ENCODE measurements at places on chromosomes 1 and 21.
A peak's percentile ranks its signal among the peaks of the same experiment; 100 is the strongest.

DNA sequence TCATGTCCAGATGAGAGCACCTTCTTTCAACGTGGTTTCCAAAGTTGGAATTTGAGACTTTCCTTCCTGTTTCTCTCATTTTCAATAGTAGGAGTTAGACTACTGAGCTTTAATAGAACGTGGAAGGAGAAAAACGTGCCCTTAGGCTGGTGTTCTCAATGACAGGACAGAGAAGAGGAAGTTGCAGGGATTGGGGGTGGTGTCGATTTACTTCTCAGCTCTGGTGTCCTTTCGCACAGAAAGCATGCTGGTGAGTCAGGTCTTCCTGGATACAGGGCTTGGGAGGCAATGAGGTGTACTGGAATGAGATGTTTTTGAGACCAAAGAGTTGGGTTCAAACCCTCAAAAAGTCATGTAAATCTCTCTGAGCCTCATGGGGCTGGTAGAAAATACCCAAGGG lies 67.1 kb downstream of the HIVEP3 start:
- no peak for DNase-seq

GRCh38 chr1:226699166-226699565 lies 39.9 kb downstream of the ITPKB start:
- no peak for DNase-seq

DNA sequence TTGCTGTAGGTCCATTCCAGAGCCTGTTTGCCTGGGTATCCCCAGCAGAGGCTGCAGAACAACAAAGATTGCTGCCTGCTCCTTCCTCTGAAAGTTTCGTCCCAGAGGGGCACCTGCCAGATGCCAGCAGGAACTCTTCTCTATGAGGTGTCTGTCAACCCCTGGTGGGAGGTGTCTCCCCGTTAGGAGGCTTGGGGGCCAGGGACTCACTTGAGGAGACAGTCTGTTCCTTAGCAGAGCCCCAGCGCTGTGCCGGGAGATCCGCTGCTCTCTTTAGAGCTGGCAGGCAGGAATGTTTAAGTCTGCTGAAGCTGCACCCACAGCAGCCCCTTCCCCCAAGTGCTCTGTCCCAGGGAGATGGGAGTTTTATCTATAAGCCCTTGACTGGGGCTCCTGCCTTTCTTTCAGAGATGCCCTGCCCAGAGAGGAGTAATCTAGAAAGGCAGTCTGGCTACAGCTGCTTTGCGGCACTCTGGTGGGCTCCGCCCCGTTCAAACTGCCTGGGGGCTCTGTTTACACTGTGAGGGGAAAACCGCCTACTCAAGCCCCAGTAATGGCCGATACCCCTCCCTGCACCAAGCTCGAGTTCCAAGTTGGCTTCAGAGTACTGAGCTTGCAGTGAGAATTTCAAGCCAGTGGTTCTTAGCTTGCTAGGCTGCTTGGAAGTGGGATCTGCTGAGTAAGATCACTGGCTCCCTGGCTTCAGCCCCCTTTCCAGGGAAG lies 8.7 kb upstream of the SLC25A24 start:
- DNase-seq, result no peak

DNA sequence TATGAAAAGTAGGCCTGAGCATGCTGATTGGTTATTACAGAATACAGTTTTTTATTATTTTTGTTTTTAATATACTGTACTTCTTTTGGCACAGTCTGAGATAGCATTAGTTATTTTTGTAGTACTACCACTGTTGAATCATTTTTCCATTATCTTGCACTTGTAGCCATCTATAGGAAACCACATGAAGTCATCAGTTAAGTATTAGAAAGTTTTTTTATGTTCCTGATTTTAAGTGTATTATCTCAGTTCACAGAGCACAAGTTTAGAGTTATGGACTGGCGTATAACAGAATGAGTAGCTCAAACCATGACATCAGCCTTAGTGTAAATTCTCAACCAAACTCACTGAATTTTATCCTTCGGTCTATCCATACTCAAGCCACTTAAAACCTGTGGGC lies 22.8 kb downstream of the DHX9 start:
- peak; percentile 12 for DNase-seq

All from hepatic stellate cell (primary cell).